ENCODE measurements at places on chromosomes 1 and 21.

DNA sequence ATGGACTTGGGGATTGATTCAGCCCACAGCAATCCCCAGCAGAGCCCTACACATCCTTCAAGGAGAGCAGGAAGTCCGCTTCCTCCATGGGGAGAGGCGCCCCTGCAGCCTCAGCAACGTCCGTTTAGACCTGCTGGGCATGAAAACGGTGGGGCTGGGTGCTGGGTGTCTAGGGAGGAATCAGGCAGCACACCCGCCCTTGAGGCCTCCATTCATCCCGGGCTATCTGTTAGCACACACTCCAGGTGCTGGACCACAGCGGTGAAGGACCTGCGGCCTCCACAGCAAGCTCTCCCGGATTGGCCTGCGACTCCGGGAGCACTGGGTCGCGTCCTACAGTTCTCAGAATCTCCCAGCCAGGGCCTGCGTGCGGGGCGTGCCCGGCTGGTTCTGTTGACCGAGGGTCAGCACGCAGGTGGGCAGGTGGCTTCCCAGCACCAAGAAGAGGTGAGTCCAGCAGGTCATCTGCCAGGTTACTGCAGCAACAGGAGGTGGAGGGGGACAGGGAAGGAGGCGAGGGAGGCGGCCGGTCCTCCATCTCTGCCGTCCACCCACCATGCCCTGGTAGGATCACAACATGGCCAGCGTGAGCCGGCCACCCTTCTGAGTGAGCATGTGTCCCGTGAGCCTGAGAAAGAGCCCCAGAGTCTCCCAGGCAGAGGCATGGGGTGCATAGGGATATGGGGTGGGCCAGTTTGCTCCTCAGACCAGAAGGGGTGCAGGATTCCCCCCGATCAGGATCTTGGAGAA, 96.6 kb downstream of the RIPK4 start:
- DNase-seq = no peak

DNA sequence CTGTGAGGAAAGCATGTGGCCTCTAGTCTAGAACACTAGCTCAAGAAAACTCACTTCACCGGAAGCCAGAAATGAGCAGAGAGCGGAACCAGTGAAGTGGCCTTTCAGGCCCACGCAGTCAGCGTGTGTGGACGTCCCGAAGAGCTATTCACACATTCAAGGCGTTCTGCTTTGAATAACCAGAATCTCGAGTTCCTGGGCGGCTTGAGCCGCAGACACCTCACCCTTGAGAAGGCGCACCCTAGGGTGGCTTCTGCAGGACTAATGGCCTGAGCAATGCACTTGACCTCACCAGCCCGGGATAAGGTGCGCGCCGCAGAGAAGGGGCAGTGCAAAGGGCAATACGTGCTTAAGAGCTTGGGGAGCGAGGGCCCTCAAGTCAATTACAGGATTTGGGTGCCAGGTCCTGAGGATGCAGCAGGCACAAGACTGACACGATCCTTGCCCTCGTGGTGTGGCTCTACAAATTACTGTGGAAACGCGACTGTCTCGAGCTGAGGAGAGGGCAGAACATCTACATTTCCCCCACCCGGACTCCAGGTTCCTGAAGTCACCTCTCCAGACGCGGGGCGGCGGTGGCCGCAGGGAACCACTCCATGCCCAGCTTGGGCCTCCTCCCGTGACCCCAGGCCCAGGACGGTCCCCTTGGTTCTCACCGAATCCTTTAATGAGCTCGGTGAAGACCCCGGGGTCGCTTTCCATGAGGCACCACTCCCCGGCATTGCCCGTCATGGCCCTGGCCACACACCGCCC, 455 bp downstream of the UCHL5 start:
- no peak for DNase-seq

DNA sequence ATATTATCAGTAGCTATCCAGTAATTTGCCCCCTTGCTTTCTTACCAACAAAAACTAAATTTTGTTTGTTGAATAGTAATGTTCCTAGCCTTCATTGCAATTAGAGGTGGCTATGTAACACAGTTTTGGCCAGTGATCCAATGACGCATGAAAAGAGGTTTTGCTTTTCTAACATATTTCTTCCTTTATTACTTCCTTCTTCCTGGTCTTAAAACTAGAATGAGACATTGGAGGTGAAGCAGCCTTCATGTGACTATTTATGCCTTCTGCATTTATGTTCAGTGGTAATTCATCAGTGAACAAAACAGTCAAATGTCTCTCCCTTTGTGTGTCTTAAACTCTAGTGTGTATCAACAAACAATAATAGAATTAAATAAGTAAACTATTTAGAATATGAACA, 35.5 kb downstream of the LRIF1 start:
- DNase-seq = no peak

GRCh38 chr1:28812669-28813468, 899 bp downstream of the OPRD1 start:
- DNase-seq = no peak

DNA sequence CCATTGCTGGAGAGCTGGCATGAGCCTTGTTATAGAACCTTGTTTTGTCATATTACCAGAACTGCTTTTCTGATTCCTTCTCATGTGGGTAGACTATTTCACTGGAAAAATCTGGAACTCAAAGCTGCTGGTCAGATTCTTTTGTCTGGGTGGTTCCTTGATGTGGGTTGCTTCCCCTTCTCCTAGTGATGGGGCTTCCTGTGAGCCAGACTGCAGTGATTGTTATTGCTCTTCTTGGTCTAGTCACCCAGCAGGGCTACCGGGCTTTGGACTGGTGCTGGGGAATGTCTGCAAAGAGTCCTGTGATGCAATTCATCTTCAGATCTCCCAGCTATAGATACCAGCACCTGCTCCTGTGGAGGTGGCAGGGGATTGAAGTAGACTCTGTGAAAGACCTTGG, 59.4 kb downstream of the GPR137B start:
- DNase-seq = no peak

DNA sequence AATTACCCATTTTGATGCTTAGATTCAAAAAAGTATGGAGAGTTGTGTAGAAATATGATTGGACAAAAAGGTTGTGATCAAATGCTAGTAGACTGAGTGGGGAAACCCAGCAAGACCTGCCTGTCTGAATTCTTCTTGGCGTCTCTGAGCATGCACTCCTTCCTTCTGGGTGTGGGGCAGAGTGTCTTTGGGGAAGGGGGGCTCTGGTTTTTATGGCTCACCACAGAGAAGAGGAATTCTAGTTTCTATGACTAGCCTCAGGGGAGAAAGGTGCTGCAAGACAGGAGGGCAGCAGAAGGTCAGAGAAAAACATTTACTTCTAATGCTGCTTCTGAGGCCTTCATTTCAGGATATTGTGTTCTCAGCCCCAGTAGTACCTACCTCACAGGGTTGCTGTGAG, 33.9 kb upstream of the PIGC start:
- DNase-seq = no peak

- DNase-seq = no peak
Observed at GRCh38 chr1:201791779-201792173, 37.2 kb upstream of the IPO9 start.

GRCh38 chr1:154272999-154273563, 652 bp downstream of the HAX1 start:
- DNase-seq = no peak

DNA sequence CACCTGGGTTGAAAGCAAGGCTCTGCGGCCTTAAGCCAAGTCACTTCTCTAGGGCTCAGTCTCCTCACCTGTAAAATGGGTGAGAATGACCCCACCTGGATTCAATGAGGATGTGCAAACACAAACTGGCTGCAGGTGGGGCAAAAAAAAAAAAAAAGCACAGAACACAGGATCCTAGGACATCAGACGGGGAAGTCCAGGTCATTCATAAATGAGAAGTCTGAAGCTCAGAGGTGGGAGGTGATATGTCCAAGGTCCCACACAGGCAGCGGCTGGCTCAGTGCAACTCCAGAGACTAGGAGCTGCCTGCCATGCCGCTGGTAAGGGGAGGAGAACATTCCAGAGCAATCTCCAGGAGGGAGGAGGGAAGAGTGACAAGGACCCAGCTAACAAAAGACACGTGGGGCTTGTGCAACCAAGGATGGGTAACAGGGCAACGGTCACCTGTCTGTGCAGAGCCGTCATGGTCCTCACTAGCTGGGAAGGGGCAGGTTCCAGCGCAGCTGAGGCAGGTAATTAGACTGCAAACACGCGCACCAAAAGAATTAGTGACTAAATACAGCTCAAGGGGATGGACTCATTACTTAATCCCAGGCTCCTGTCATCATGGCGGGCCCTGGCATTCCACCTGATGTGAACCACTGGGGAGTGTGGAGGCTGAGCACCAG, 19.5 kb downstream of the IFFO2 start:
- no peak for DNase-seq

GRCh38 chr1:36161641-36162531, 5.9 kb downstream of the MAP7D1 start:
- DNase-seq = no peak

- no peak for DNase-seq
Observed at GRCh38 chr1:33943978-33944377, 80.1 kb downstream of the HMGB4 start.

- no peak for DNase-seq
Observed at GRCh38 chr1:72283307-72284083, 1.2 kb upstream of the NEGR1 start.

DNA sequence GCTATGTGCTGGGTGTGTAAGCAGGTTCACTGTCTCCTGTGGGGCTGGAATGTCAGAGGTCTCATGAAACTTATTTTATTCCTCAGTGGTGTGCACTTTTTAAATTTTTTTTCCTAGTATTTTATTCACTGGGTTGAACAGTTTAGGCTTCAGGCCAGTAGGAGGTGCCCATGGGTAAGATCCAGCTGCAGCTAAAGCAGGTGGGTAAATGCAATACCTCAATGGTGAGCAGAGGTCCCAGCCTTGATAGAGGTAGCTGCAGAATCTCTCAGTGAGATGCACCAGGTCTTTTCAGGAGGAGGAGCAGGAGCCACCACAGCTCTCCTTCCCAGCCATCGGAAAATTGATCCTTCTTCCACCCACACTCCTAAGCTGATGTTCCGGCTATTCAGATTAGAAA, 12.6 kb upstream of the OR6N2 start:
- DNase-seq = no peak

DNA sequence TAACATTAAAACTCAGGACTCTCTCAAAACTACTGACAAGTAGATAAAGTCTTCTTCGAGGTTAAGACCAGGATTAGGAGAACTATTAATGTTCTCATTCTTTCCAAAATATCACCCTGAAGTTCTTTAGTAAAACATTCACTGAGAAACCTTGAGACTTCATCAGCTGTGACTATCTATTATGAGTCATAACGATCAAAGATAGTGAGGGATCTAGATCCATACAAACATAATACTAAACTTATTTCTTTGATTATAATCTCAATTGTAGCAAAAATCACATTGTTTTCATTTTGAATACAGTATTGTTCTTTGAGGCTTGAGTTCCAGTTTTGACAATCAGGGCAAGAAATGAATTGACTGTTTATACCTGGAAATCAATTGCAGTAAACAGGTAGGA, 11.1 kb downstream of the PYHIN1 start:
- no peak for DNase-seq

GRCh38 chr1:185486346-185486745, 169.3 kb upstream of the IVNS1ABP start:
- DNase-seq = no peak

- DNase-seq = no peak
Observed at GRCh38 chr1:228818928-228819630, 83.8 kb downstream of the RHOU start.

DNA sequence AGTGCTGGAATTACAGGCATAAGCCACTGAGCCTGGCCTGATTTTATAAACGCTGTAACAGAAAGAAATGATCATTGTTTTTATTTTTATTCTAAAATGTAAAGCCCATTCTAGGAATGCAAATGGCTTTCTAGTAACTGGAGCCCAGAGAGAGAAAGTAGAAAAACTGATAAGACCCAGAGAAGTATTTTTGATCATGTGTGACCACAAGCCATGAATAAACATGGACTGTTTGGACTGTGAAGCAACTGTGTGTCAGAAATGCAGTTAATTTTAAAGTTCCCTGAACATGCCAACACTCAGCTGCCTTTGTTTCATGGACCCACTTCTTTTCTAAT, 39.7 kb downstream of the EIF2B3 start:
- DNase-seq = no peak

GRCh38 chr1:55230659-55231058, 15.5 kb upstream of the USP24 start:
- DNase-seq = no peak

- DNase-seq = no peak
Observed at GRCh38 chr1:152367436-152367835, 7.6 kb upstream of the FLG2 start.

GRCh38 chr1:26429721-26430120, 2.4 kb upstream of the DHDDS start:
- no peak for DNase-seq

DNA sequence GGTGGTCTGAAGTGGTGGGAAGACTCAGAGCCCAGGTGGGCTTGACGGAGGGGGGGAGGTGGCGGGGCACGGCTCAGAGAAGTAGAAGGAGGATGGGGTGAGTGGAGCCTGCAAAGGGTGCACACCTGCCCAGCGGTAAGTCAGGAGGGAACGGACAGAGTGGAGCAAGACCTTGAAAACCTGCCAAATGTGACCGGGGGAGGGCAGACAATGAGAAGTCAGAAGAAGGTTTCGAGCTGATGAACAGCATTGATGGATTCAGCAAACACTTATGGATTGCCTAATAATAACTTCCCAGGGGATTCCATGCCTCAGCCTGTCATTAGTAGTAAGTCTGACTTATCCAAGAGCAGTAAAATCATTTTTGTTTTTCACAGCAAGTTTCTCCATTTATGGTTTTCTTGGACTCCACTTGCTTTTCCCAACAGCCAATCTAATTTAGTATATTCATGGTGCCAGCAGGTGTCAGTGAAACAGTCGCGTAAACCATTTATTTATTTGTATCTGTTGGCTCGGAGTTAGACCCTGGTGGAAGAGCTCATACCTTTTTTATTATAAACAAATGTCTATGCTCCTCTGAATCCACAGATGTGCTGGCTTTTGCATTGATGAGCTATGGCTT, 279.1 kb downstream of the PCP4 start:
- no peak for DNase-seq

Data from activated CD8-positive, alpha-beta memory T cell treated with anti-CD3 and anti-CD28 coated beads for 1 hour (primary cell).